ENCODE measurements at places on chromosomes 1 and 21.

GRCh38 chr1:231107151-231107550 is 54.7 kb upstream of the TRIM67 start:
- DNase-seq: no peak

- DNase-seq: no peak
Observed at GRCh38 chr1:82318265-82318664, 517.5 kb downstream of the ADGRL2 start.

DNA sequence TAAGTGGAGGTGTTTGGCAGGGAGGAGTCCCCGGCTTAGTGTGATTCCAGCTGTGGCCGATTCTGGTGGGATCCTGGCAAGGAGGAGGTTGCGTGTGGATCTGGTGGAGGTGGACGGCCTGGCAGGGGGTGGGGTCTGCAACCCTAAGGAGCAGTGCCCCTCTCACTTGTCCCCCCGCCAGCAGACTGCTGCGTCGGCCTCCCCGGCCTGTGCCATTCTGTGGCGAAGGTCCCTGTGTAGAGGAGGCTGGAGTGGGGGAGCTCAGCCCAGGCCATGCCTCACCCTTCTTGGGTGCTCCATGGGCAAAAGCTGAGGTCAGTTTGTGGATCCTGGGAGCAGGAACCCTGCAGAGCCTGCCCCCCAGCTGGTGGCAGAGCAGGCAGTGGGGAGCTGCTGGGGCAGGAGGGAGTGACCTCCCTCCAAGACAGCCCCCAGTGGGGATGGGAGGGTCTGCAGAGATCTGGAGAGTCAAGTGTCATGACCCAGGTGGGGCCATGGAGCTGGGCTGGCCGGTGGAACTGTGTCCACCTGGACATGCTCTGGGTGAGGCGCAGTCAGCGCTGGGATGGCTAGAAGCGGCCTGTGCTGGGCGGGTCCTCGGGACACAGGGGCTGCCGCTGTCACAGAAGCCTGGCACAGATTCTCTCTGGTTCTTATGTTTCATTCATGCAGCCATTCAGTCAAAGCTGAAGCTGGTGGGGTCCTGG is 5.3 kb downstream of the MIB2 start:
- no peak for DNase-seq

DNA sequence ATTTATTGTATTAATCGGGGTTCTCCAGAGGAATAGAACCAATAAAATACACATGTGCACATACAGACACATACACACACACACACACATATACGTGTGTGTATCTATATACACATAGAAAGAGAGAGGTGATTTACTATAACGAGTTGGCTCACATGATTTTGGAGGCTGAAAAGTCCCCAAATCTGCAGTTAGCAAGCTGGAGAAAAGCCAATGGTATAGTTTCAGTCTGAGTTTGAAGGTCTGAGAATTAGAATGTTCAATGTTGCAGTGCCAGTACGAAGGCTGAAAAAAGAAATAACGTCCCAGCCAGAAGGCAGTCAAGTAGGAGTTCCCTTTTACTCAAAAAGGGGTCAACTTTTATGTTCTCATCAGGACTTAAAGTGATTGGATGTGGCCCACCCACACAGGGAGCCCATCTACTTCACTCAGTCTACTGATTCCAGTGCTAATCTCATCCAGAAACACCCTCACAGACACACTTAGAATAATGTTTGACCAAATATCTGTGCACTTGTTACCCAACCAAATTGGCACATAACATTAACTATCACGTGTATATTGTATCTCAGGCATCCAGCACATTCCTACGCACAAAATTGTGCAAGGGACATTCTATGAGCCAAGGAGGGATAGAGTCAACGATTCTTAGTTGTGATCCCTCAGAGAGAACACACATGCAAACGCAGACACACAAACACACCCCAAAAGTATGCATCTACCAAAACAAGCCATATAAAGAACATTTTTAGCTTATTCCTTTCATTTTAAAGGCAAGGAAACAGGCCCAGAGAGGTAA is 195.5 kb upstream of the DUSP10 start:
- no peak for DNase-seq

- peak; percentile 40 for DNase-seq
Observed at GRCh38 chr1:29757866-29758780, 521.8 kb downstream of the PTPRU start.

DNA sequence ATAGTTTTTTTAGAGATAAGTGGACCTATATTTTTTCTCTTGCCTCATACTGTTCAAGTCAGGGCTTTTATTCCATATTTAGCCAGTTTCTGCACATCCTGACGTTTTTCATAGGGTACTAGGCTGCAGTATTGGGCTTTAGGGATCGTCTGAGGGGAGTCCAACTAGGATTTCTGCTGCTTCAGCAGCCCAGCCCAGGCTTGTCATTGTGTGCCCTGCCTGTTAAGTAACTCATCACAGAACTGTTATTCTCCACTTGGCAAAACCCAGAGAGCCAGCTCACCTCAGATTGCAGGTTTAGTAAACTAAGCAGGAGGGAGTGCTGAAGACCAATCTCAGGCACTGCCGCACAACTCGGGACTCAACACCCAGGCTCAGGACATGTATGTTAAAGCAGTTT is 2.8 kb downstream of the GALNT2 start:
- DNase-seq: peak; percentile 30

- DNase-seq: no peak
Observed at GRCh38 chr21:41923631-41924367, 30.0 kb downstream of the C2CD2 start.

- no peak for DNase-seq
Observed at GRCh38 chr1:210586771-210587170, 258.1 kb downstream of the HHAT start.

- no peak for DNase-seq
Observed at GRCh38 chr1:244941121-244941520, 76.8 kb upstream of the HNRNPU start.

- no peak for DNase-seq
Observed at GRCh38 chr1:180534214-180534613, 24.6 kb upstream of the OVAAL start.

DNA sequence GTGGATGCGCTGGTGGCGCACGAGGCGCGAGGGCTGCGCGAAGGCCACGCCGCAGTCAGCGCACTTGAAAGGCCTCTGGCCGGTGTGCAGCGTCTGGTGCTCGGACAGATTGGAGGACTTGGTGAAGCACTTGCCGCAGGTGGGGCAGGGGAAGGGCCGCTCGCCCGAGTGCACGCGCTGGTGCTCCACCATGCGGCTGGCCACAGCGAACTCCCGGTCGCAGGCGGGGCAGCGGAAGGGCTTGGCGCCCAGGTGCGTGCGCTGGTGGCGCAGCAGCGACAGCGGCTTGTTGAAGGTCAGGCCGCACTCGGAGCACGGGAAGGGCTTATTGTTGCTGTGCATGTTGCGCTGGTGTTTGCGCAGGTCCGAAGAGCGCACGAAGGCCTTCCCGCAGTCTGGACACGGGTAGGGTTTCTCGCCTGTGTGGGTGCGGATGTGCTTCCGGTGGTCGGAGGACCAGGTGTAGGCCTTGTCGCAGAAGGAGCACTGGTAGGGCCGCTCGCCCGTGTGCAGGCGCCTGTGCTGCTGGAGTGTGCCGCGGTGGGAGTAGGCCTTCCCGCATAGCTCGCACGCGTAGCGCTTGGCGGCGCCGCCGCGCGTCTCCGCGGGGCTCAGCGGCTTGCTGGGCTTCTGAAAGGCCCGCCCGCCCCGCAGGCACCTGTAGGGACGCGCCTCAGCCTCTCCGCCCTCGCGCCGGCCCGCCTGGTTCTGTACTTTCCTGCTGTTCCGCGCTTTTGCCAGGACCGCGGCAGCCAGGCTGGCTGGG is 4.7 kb downstream of the ZNF648 start:
- peak; percentile 26 for DNase-seq

DNA sequence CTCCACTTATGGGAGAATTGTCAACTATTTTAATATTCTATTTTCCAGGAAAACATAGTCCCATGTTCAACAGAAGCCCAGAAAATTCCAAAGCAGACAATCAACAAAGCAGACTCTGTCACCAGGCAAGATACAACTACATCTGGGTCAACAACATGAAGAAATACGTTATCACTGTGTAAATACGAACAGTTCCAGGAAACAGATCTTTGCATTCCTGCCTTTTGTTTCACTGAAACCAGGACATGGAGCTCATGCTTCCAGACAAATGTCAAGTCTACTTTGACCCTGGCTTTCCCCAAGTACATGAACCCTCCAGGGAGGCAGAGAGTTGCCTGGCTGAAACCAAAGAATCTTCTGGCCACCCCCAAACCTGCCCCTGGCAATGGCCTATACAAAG is 106.7 kb downstream of the SETD4 start:
- DNase-seq: no peak

Data from right atrium auricular region (tissue), 2 donors.